ENCODE measurements at places on chromosomes 2 and 18.

GRCh38 chr2:6580982-6581381 lies 284.7 kb downstream of the CMPK2 start:
- DNase-seq: no peak

DNA sequence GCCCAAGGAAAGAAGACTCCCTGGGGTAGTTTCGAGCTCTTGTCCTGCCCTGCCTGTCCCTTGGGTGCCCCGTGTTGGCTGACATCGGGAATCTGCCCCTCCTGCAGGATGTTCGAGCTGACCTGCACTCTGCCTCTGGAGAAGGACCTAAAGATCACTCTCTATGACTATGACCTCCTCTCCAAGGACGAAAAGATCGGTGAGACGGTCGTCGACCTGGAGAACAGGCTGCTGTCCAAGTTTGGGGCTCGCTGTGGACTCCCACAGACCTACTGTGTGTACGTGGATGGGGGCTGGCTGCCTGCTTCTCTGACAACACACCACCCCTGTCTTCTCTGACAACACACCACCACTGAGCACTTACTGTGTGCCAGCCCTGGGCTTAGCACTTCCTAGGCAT lies 210.8 kb downstream of the DYSF start:
- DNase-seq: no peak

DNA sequence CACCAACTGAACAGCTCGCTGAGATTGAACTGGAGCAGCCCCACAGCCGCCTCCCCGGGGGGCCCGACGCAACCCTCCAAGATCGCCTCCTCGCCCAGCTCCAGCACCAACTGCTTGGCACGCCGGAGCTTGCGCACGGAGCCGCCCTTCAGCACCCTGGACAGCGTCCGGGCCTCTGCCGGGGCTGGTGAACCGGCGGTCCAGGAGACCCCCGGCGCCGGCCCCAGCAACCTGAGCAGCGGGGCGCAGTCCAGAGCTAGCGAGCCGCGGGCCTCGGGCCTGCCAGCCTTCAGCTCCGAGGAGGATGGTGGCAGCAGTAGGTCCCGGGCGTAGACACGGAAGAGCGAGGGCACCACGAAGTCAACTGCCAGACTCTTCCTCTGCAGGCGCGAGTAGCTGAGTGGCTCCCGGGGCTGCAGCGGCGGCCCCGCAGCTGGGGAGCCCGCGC lies 1.2 kb downstream of the ALK start:
- DNase-seq: no peak

DNA sequence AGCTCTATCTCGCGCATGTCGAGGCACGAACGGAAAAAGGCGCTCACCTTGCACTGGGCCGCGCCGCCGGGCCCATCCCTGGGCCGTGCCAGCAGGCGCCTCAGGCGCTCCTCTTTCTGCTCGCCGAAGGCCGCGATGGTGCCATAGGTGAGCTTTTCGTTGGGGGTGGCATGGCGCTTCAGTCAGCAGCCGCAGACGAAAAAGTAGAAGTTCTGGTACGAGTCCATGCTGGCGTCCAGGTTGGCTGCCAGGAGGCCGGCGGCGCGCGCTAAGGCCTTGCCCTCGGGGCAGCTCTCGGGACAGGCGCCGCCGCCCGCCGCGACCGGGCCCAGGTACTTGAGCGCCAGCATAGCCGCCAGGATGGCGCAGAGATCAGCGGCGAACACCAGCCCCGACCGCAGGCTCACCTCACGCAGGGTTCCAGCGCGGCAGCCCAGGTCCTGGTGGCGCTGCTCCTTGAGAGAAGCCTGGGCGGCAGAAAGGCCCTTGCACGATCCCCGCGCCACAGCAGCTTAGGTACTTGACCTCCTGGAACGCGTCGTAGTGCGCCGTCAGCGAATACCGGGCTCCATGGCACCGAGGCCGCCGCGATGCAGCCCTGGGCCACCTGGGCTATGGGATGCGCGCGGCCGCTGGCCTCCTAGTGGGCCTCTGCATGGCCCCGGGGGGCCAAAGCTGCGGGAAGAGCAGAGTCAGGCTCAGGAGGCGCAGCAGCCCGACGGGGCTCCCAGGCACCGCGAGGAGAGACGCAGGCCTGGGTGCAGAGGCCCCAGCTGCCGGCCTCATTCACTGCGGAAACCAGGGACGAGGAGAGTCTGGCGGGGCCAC lies 12.8 kb downstream of the ALPG start:
- DNase-seq: no peak

DNA sequence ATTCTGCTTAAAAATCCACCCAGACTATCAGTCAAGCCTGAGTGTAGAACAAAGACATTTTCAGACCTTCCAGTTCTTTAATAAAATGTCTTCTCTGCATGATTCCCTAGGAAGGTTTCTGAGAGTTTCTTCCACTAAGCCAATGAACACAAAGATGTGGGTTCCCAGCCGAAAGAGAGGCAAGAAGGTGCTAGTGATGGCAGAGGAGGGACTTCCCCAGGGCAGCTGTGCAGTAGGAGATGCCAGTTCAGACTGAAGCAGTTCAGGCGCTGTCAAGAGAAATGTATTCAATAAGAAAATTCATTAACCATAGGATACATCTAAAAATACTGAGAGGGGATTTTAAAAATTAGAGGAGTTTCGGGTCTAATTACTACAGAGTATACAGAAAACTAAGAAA lies 83.3 kb downstream of the RND3 start:
- no peak for DNase-seq

GRCh38 chr2:232537499-232537898 lies 2.0 kb upstream of the CHRNG start:
- no peak for DNase-seq

GRCh38 chr2:189514104-189514503 lies 66.5 kb downstream of the SLC40A1 start:
- DNase-seq: no peak

GRCh38 chr2:88168386-88168785 lies 1.8 kb upstream of the THNSL2 start:
- no peak for DNase-seq

DNA sequence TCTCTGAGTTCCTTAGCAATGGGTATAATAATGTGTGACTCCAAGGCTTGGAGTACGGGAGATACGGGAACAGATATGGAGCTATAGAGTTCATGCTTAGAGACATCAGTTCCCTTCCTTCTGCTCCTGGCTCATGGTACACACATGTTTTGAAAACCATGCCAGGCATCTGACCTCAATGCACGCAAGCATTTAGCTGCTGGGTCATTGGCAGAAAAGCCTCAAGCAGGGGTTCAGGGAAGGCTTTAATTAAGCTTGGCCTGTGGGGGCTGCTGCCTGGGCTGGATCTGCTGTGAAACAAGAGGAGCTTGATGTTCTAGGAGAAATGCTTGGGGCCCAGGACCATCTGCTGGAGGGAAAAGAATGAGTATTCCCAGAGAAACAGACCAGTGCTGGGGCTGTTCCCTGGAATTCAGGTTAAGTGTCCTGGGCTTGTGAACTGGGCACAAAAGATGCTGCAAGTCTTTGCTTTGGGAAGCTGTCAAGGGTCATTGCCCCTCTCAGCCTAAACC lies 3.2 kb downstream of the ALLC start:
- no peak for DNase-seq

- no peak for DNase-seq
Observed at GRCh38 chr2:231123362-231123898, 1.4 kb downstream of the HTR2B start.

GRCh38 chr18:64882896-64883295 lies 734.0 kb upstream of the LINC00305 start:
- DNase-seq: no peak

DNA sequence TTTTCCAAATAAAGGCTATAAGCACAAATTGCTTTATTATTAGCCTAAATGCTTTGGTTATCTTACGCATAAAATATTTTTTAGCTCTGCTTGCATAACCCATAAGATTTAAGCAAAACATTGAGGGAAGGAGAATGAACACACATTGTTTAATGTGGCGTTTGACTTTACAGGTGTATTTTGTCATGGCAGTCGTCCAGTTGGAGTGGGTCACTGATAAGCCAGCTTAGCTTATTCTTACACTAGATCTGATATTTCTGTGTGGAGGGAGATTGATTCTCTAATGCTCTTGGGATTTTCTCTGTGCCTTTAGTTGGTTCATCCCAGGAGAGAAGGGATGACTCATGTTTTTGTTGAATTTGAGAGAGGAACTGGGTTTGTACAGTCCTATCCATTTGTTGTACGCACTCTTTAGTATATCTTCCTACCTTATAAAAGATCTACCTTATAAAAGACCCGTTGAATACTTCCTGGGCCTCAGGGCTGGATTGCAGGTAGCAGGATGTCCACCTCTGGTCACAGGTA lies 47.5 kb upstream of the ACYP2 start:
- DNase-seq: no peak

DNA sequence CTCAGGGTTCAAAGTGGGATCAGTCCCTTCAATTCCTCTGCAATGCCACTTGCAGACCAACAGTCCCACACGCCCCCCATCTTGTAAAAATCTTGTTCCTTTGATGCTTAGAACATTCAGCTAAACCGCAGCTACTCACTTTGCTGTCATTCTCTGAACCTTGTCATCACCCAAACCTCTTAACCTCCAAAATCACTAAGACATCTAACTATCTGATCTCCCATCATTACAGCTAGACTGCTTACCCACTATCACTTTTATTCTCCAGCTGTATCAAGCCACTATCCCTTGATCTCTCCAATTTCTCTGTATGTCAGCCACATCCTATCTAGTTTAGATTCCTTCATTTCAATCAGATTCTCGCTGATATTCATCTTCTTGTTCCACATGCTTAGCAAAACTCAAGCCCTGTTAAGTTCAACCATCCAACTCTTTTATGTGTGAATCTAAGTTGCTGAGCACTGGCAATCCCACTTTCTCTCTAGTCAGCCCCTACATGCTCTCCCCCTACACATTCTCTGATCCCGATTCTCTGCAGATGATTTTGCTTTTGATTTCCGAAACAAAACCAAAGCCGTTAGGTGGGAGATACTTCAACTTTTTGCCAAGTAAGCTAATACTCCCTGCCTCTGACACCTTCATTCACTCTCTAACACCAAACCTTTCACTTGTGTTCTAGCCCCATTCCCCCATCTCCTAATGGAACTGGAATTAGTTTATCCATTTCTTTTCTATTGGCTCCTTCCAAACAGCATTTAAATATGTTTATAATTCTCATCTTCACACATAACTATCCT lies 4.6 kb downstream of the GTF3C2 start:
- no peak for DNase-seq

DNA sequence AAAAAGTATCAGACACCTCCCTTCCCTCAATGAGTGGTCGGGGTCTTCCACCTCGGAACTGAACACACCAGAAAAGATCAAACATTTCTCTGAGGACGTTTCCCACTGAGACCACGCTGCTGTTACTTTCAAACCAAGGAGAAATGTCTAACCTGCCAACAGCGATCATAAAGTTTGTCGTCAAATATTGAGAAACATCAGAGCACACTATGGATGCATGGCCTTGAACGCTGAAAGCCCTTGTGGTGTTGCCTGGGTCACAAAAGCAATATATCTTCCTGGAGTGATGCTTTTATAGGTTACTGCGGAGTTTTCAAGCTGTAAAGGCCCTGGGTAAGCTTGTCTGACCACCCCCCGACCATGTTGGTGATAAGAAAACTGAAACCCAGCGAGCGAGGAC lies 70.2 kb upstream of the ID2 start:
- DNase-seq: no peak

- DNase-seq: no peak
Observed at GRCh38 chr18:27848336-27848735, 328.6 kb downstream of the CDH2 start.

DNA sequence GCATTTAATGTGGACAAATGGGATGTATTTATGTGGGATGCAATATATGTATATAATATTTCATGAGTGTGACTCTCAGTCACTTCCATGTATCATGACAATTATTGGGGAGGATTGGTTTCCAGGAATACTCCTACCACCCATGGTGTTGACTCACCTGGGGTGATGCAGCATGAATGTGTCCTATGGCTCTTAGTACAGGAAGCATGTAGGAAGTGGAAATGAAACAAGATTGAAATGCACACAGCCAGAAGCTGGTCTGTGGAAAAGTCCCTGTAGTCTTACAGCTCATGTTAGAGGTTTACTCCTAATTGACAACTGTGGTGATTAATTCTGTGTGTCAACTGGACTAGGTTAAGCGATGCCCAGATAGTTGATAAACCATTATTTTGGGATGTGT lies 89.3 kb upstream of the HAAO start:
- DNase-seq: no peak

- no peak for DNase-seq
Observed at GRCh38 chr2:64978514-64979268, 10.5 kb upstream of the SLC1A4 start.

GRCh38 chr2:235501673-235502031 lies 7.8 kb downstream of the AGAP1 start:
- DNase-seq: no peak

GRCh38 chr2:222290736-222291484 lies 7.9 kb downstream of the PAX3 start:
- DNase-seq: no peak

DNA sequence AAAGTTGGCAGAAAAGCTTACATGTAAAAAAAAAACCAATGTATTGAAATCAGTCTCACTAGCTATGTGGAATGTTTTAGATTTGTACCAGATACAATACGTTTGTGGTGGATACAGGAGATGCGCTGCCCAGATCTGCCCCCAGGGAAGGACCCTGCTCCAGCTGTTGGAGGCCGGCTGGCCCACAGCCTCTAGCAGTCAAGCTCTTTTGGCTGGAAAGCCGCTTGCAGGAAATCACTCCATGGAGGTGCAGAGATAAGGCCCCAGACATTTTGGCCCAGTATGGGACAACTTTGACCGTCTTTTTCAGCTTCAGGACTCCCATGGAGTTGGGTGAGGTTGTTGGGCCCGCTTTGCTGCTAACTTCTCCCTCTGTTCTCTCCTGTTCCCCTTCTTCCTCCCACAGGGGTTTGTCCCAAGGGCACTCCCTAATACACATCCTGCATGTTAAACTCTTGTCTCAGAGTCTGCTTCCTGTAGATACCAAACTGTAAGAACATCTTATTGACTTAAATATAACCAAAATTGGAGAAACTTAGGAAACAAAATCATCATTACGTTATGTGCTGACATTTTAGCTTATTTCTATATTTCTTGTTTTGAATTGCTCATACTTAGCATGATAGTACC lies 1.7 kb upstream of the QPCT start:
- no peak for DNase-seq

- DNase-seq: no peak
Observed at GRCh38 chr2:110828330-110828729, 96.0 kb downstream of the ACOXL start.

- DNase-seq: no peak
Observed at GRCh38 chr2:45688479-45689298, 37.2 kb downstream of the PRKCE start.

GRCh38 chr2:78814331-78814986 lies 211.0 kb upstream of the REG3G start:
- no peak for DNase-seq

- no peak for DNase-seq
Observed at GRCh38 chr2:150207979-150208378, 279.5 kb downstream of the RND3 start.

- no peak for DNase-seq
Observed at GRCh38 chr18:78213361-78213994, 766.1 kb upstream of the SALL3 start.

DNA sequence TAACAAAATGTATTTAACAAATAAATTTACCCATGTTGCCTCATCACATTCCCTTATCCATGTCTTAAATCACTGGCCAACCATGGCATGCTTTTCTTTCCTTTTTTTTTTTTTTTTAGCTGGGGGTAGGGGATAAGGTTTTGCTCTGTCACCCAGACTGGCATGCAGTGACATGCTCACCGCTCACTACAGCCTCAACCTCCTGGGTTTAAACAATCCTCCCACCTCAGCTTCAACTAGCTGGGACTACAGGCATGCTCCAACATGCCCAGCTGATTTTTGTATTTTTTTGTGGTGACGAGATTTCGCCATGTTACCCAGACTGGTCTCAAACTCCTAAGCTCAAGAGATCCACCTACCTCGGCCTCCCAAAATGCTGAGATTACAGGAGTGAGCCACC lies 266.4 kb downstream of the THSD7B start:
- DNase-seq: no peak

- no peak for DNase-seq
Observed at GRCh38 chr2:157466764-157467163, 22.9 kb upstream of the CYTIP start.
